WTC11 (cell line): ENCODE measurements at places on chromosomes 7 and 10.

DNA sequence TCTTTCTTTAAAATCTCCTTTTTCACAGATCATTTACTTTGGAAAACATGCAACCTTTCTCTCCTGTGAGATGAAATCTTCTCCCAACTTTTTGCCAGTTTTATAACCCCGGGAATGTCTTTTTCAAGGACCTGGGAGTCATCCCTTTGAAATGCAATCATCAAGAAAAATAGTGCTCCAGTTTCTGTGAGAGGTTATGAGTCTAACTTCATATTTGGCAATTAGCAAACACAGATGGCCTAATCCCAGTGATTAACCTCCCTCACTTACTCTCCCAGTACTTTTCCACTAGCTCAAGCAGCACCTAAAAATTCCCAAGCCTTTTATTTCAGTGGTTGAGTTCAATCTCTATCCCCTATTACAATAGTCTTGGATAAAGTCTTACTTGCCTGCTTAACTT is 185.8 kb upstream of the TMEM106B start:
- no peak for DNase-seq

GRCh38 chr7:21253740-21254687 is 173.9 kb upstream of the SP4 start:
- peak; percentile 82 for DNase-seq

DNA sequence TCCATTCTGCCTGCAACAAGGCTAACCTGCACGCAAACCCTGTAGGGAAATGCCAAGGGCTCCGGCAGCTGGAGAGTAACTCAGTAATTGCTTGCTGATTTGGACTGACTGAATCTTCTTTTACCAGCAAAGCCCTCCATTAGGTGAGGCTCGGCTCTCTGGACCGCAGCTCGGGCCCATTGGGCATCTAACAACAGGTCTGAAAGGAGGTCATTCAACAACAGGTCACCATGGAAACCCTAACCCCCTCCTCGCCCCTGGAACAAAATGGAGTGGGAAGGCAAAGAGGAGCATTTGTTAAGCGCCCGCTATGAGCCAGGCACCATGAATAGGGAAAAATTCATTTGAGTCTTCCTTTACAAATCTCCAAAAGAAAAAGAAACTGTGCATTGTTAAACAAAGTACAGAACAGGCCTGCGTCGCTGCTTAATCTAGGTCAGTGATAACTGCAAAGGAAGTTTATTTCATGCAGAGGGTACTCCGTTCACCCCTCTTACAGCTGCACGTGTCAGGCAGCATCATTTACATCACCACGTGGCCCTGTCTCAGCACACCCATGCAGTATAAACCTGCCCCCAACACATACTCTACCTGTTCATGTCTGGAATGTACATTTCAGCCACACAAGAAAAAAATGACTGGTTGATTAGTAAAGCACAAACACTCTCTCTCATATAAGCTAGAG is 248.8 kb upstream of the NEBL start:
- peak; percentile 39 for DNase-seq

- no peak for DNase-seq
These were observed 853.2 kb downstream of the GRID1 start for GRCh38 chr10:85513436-85513835.

- no peak for DNase-seq
These were observed 1.3 kb downstream of the LOXL4 start for GRCh38 chr10:98266647-98267046.

DNA sequence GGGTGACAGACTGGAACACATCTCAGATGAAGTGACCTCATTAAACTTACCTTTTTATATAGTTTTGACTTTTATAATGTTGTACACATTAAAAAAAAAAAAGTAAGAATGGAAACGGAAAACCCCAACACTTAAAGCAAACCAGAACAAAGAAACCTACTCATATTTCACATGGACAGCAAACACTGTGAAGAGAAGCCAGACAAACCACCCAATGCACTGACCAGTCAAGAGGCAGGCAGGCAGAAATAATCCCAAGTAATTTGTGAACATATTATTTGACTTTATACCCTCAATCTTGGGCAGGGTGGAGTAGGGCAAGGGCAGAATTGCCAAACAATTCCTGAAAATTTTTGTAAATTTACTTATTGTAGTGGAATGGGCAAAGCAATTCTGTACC is 39.8 kb downstream of the WAPL start:
- no peak for DNase-seq

- DNase-seq, result no peak
These were observed 144.2 kb upstream of the RNF32 start for GRCh38 chr7:156496363-156496769.

- no peak for DNase-seq
These were observed 507.4 kb downstream of the SORCS3 start for GRCh38 chr10:105148456-105148855.

GRCh38 chr10:123622381-123622780 is 43.8 kb upstream of the GPR26 start:
- no peak for DNase-seq

DNA sequence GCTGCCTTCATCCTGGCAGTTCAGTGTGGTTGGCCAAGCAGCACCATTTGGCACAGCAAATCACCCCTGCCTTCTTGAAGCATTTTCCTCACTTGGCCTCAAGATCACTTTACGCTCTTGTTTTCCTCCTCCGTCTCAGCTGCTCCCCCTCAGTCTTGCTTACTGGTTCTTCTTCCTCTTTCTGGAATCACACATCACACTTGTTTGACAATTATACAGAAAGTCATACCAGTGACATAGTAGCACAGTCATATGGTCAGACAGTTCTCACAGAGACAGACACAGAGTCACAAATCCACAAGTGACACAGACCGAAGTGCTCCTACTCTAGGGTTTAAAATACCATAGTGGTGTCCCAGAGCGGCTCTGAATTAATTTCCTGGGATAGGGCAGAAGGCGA is 43.8 kb upstream of the ARL4A start:
- DNase-seq, result no peak

- DNase-seq, result no peak
These were observed 57.0 kb upstream of the C10orf120 start for GRCh38 chr10:122756656-122757055.

DNA sequence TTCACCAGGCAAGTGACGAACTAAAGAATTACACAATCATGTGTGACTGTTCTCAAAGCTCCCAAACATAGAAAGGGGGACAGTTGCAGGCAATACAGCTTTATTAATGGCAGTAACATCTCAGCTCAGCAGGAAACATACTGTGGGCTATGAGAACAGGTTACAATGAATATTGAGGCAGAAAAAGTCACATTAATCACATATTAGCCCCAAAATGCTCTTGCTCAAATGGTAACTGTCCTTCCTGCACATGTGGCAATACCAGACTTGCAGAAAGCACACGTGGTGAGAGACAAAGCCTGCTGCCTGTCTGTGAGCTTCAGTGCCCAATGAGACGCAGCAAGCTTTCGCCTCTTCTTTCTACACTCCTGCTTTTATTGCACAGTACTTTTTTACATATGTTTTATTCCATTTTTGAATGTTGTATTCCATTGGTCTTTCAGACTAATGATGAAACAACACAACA is 104.9 kb upstream of the ACBD5 start:
- no peak for DNase-seq

DNA sequence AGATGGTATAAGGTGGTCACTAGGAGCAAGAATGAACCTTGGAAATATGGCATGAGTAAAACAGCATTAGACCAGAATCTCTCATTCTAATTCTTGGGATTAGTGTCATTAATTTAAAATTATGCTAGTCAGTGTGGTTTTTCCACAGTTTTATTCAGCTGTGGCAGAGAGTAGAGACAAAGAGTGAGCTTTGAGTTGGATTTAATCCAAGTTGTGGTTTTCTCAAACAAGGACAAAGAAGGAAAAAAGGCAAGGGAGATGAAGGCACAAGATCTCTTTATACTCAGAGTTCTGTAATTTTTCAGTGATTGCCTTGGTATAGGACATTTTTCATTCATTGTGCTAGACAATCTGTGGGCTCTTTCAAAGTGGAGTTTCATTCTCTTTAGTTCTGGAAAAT is 28.2 kb upstream of the AKAP9 start:
- no peak for DNase-seq

- no peak for DNase-seq
These were observed 11.3 kb upstream of the TSPAN15 start for GRCh38 chr10:69439813-69440506.

GRCh38 chr10:33211106-33211878 is 123.2 kb downstream of the NRP1 start:
- DNase-seq, result no peak

DNA sequence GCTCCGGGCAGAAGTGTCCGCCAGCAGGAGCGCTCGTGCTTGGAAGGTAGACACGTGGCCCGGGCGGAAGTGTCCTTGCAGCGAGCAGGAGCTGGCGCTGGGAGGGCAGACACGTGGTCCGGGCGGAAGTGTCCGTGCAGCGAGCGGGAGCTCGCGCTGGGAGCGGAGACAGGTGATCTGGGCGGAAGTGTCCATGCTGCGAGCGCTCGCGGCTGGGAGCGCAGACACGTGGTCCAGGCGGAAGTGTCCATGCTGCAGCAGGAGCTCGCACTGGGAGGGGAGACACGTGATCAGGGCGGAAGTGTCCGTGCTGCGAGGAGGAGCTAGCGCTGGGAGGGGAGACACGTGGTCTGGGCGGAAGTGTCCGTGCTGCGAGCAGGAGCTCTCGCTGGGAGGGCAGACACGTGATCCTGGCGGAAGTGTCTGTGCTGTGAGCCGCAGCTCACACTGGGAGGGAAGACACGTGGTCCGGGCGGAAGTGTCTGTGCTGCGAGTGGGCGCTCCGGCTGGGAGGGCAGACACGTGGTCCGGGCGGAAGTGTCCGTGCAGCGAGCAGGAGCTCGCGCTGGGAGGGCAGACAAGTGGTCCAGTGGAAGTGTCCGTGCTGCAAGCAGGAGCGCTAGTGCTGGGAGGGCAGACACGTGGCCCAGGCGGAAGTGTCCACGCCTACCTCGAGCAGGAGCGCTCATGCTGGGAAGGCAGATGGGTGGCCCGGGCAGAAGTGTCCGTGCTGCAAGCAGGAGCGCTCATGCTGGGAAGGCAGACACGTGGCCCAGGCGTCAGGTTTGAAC is 41.1 kb upstream of the PRKAR1B start:
- no peak for DNase-seq

- no peak for DNase-seq
These were observed 333.9 kb downstream of the DNAJB6 start for GRCh38 chr7:157670490-157671357.

- DNase-seq, result no peak
These were observed 98.9 kb downstream of the PRLHR start for GRCh38 chr10:118496525-118496924.

DNA sequence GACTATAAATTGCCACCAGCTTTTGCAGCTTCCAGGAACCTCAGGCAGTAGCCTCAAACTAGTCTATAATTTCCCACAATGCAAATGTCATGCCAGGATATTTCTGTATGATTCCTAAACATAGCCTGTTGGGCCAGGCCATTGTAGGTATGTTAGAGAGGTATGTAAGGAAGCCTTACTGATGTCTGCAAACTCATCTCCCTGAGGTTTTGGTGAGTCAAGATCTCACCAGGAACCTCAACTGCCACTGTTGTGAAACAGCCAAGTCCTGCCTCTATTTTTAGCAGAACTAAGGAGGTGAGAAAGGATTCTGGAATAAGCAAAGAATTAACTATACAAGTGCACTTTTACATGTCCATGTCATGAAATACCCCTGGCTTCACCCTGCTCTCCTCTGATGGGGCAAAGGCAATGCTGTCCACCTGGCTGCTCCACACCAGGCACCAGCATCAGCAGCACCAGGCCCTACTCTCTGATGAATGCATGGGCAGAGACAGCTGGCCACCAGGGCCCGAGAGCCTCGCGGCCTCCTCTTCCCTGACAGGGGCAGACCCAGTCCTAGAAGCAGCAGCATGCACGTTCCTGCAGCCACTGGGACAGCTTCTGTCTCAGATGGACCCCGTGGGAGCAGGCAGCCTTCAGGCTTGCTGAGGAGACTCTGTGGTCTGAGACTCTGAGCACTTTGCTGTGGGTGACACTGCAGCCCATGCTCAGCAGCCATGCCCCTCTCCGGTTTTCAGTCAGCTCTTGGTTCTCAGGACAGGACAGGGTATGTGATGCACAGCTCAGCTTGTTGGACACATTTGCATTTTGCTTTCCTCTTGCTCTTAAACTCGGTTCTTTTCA is 147.3 kb downstream of the ZMYND11 start:
- no peak for DNase-seq

GRCh38 chr7:30688718-30689221 is 6.5 kb upstream of the CRHR2 start:
- peak; percentile 42 for DNase-seq

GRCh38 chr7:18053177-18053928 is 25.7 kb upstream of the PRPS1L1 start:
- DNase-seq, result no peak

- no peak for DNase-seq
These were observed 22.3 kb downstream of the AHCYL2 start for GRCh38 chr7:129247087-129247486.

DNA sequence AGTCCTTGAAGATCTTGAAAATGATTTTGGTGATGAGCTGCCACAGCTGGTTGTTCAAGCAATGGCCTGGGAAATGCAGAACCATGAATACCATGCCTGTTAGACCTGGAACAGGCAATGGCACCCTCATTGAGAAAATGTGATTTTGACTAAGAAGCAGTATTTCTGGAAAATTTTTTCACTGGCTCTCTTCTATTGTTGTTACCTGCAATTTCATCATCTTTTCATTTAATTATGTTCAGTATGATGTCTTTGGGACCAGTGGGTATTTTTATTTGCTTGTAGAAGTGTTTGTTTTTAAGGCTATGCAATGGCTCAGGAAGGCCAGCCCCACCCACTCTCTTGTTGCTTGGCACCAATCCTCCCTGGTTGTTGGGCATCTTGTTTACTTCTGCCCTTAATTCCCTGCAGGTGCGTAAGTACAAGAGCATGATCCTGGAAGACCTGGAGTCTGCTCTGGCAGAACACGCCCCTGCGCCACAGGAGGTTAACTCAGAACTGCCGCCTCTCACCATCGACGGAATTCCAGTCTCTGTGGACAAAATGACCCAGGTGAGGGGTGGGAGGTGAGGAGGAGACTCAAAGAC is 78.6 kb downstream of the NRF1 start:
- no peak for DNase-seq

DNA sequence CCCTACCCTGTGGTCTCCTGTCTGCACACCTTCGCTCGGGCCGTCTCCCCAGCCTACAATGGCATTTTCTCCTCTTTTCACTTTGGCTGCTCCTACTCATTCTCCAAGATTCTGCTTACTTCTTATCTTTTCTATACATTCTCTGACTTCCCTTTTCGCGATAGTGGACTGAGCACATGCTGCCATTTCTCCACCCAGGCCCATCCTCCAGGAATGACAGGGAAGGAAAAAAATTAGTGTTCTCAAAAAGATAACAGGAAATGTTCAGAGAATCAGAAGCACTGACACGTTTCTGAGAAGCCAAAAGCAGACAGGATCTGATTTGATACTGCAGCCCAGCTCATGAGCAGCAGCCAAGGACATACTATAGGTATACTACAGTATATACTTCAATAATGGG is 6.4 kb upstream of the ANXA11 start:
- no peak for DNase-seq

GRCh38 chr7:93720106-93720505 is 145.6 kb upstream of the CALCR start:
- no peak for DNase-seq

- DNase-seq, result no peak
These were observed 5.6 kb upstream of the AS3MT start for GRCh38 chr10:102863660-102864059.

GRCh38 chr10:13993673-13994089 is 337.0 kb downstream of the FRMD4A start:
- DNase-seq, result no peak
